Lower lobe of right lung (tissue), 2 donors: ENCODE measurements at places on chromosomes 1 and 21. TPM values are rescaled to one million over a fixed set of nuclear protein-coding genes. Genes with fewer than 3 reads are reported as not detected.

The TFF3 gene
- total RNA-seq: 19.0 TPM

GRCh38 chr1:3530926-3531818 is 76.7 kb downstream of the ARHGEF16 start:
- peak; percentile 87 for DNase-seq

GRCh38 chr1:167627615-167627864 is 2.5 kb upstream of the RCSD1 start:
- no peak for DNase-seq

DNA sequence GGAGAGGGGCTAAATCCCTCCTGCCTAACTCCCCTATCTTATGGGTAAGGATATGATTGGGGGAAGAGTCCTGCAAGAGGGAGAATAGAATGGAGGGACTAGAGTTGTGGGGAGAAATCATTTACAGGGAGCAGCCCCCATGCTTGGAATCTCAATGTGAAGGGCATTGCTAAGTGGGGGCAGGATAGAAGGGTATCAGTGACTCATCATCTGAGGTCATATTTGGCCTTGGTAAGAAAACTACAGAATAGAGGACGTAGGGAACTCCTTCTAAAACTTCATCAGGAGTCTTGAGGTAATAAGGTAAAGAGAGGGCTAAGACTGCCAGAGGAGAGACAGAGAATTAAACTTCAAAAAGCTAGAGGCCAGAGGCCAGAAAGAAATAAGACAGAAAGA is 487 bp downstream of the HJV start:
- no peak for DNase-seq

- no peak for DNase-seq
Observed at GRCh38 chr1:232445361-232446106, 184.4 kb downstream of the SIPA1L2 start.

GRCh38 chr1:93255222-93256079 is 74.9 kb downstream of the CCDC18 start:
- no peak for DNase-seq
